ENCODE measurements at places on chromosomes 13 and 19. TPM values are rescaled to one million over a fixed set of nuclear protein-coding genes. Genes with fewer than 3 reads are reported as not detected.

The GIPR gene
- 0.38 TPM for total RNA-seq

The MEIOSIN gene
- not detected for total RNA-seq

The PGLYRP1 gene
- total RNA-seq, result not detected

The SLC27A5 gene
- 7.6 TPM for total RNA-seq

Data from posterior vena cava (tissue), 2 donors.